Spinal cord (tissue), 10 donors: ENCODE measurements at places on chromosomes 16 and 17.

DNA sequence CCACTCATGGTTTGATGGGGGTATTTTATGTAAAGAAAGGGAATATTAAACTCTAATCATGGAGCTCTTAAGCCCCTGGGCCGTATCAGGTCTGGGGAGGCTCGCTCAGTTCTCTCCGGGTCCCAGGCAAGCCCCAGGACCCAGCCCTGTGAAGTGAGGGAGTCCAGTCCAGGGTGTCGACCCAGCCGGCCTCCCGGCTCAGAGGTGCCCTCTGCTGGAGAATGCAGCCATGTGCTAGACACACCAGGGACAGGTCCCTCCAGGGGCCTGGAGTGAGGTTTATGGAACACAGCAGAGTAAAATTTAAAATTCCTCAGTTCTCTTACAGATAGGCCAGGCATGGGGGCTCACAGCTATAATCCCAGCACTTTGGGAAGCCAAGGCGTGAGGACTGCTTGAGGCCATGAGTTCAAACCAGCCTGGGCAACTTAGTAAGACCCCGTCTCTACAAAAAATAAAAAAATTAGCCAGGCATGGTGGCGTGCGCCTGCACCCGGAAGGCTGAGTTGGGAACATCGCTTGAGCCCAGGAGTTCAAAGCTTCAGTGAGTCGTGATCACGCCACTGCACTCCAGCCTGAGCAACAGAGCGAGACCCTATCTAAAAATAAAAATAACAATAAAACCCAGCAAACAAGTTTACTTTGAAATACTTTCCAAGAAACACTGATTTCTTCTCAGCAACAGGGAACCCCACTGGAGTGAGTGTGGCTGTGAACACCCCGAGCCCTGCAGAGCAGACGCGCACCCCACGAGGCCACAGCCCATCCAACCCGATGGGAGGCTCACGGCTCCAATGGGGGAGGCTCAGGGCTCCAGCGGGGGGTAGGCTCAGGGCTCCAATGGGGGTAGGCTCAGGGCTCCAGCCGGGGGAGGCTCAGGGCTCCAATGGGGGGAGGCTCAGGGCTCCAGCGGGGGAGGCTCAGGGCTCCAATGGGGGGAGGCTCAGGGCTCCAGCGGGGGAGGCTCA lies 72.2 kb downstream of the ZNF778 start:
- DNase-seq = no peak
- no peaks in the 10 kb centered on the region for H3K27me3 ChIP-seq
- peaks cover 19% of the 10 kb centered on the region for H3K4me1 ChIP-seq

GRCh38 chr17:72903522-72903921 lies 189.0 kb downstream of the SLC39A11 start:
- no peaks in the 10 kb centered on the region for H3K36me3 ChIP-seq
- H3K4me1 ChIP-seq = peaks cover 11% of the 10 kb centered on the region
- no peak overlapping the region for H3K27ac ChIP-seq
- no peak for DNase-seq

- H3K4me1 ChIP-seq = peaks cover 4% of the 10 kb centered on the region
- H3K27me3 ChIP-seq = no peaks in the 10 kb centered on the region
- DNase-seq = no peak
- no peak overlapping the region for H3K27ac ChIP-seq
Measured at GRCh38 chr16:89615596-89616090, 2.2 kb downstream of the DPEP1 start.

DNA sequence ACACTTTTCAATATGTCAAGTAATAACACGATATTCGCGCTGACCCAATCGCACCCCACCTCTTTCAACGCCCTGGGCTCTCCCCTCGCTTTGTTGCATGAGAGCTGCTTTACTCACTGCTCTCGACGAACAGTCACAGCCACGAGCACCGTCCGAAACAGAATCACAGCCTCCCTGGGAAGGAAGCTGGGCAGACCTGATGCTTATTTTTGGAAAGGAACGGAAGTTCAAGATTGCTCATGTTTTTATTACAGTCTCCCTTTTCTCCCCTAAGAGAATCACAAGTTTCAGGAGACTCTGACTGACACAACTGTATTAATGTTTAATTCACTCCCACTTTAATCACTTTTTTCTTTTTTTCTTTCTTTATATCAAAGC lies 67.8 kb downstream of the ANKRD11 start:
- peaks cover 38% of the 10 kb centered on the region for H3K4me1 ChIP-seq
- no peak overlapping the region for H3K27ac ChIP-seq
- H3K27me3 ChIP-seq = no peaks in the 10 kb centered on the region

GRCh38 chr16:16007743-16008111 lies 58.3 kb downstream of the ABCC1 start:
- DNase-seq = no peak
- no peak overlapping the region for H3K27ac ChIP-seq
- no peaks in the 10 kb centered on the region for H3K27me3 ChIP-seq
- H3K36me3 ChIP-seq = peaks cover 26% of the 10 kb centered on the region
- H3K4me3 ChIP-seq = no peak overlapping the region

DNA sequence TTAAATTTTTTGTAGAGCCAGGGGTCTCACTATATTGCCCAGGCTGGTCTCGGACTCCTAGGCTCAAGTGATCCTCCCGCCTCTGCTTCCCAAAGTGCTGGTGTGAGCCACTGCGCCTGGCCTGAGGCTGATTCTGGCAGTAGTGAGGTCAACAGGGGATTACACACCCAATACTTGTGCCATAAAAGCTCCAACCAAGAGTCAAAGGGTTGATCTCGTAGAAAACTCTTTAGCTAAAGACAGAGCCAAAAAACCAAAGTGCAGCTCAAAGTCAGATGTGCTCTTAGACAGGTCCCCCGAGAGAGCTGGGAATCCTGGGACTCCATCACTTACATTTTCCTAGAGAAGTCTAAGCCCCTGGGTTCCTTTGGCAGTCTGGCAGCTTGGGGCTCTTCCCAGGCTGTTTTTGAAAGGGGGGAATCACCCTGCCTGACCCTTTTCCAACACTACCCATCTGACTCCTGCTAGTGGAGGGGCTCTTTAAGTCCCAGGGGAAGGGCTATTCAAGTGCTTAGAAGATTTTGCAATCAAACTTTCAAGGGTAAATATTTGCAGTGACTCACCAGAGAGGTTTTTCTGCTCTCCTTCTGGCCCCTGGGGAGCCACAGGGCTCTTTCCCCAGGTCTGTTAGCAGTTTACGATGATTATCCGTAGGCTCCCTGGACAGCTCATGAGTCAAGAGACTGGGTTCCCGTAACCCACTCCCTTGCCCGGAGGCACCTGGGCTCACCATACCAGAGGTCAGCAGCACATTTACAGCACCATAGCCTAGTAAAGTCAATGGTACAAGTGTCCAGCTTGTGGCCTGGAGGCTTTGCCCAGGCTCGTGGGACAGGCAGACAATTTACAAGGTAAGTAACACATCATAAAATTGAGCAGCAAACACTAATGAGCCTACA lies 408.7 kb downstream of the SLC39A11 start:
- no peaks in the 10 kb centered on the region for H3K36me3 ChIP-seq
- H3K27me3 ChIP-seq = no peaks in the 10 kb centered on the region
- peaks cover 17% of the 10 kb centered on the region for H3K4me1 ChIP-seq
- H3K27ac ChIP-seq = no peak overlapping the region
